CD4-positive, alpha-beta T cell (primary cell): ENCODE measurements at places on chromosomes 7 and 10. TPM values are rescaled to one million over a fixed set of nuclear protein-coding genes. Genes with fewer than 3 reads are reported as not detected.

Gene P4HA1
- 9.0 TPM for total RNA-seq

Gene SPRN
- total RNA-seq = not detected

Gene NHLRC2
- total RNA-seq = 4.6 TPM

Gene KLHL7
- 19.6 TPM for total RNA-seq

Gene CPVL
- total RNA-seq = 4.5 TPM

Gene KIF11
- 0.38 TPM for total RNA-seq

Gene SEMA3E
- total RNA-seq = not detected

Gene AFAP1L2
- 0.36 TPM for total RNA-seq

Gene ACHE
- 0.22 TPM for total RNA-seq

Gene NUTM2A
- 1.2 TPM for total RNA-seq

Gene VSTM2A
- total RNA-seq = not detected

- no peak overlapping the region for H3K27ac ChIP-seq
- no peaks in the 10 kb centered on the region for H3K36me3 ChIP-seq
- peaks cover 33% of the 10 kb centered on the region for H3K4me1 ChIP-seq
- peaks cover 82% of the 10 kb centered on the region for H3K27me3 ChIP-seq
Observed at GRCh38 chr7:1229956-1230355, 2.7 kb upstream of the UNCX start.

DNA sequence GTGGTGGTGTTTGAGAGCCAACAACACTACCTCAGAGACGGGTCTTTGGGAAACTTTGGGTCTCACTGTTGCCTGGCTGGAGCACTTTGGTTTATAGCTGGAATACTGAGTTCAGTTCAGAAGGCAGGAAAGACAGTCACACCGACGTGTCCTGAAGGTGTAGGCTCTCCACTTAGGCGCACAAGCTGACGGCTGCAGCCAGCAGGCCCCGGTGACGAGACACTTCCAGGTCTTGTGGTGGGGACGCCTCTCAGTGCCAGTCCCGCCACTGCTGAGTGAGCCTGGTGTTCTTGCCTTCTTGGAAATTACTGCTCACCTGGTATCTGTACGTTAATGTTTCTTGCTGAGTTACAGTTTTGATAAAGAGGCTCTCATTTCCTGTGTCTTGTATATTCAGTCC is 74.0 kb downstream of the WDR37 start:
- H3K36me3 ChIP-seq = peaks cover 57% of the 10 kb centered on the region
- H3K27ac ChIP-seq = no peak overlapping the region
- H3K4me1 ChIP-seq = no peaks in the 10 kb centered on the region
- no peak overlapping the region for H3K4me3 ChIP-seq
- DNase-seq = no peak
- no peaks in the 10 kb centered on the region for H3K27me3 ChIP-seq

DNA sequence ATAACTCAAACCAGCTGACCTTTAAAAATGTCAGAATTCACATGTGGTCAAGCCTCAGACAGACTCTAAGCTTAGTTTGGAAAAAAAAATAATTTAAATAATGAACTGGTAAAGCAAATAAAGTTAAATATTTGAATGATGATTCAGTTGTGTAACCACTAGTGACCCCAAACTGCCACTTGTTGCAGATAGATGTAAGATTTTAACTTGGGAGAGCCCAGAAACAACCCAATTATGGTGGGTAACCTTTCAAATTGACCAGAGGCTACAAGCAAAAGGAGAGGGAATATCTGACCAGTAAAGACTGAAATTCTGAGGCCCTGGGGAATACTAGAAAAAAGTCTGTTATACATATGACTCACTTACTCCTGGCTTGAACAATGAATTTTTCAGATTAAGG is 268.1 kb downstream of the HPSE2 start:
- H3K4me1 ChIP-seq = no peaks in the 10 kb centered on the region
- no peak overlapping the region for H3K27ac ChIP-seq
- H3K27me3 ChIP-seq = no peaks in the 10 kb centered on the region
- no peak for DNase-seq

GRCh38 chr7:27640884-27641574 is 21.7 kb downstream of the HIBADH start:
- no peaks in the 10 kb centered on the region for H3K4me1 ChIP-seq
- H3K36me3 ChIP-seq = no peaks in the 10 kb centered on the region
- H3K27ac ChIP-seq = no peak overlapping the region
- DNase-seq = no peak

GRCh38 chr7:101121991-101122932 is 4.6 kb upstream of the SERPINE1 start:
- H3K27me3 ChIP-seq = peaks cover 37% of the 10 kb centered on the region
- DNase-seq = no peak
- H3K27ac ChIP-seq = no peak overlapping the region
- H3K4me1 ChIP-seq = peaks cover 28% of the 10 kb centered on the region

- no peak for DNase-seq
- no peaks in the 10 kb centered on the region for H3K27me3 ChIP-seq
- H3K27ac ChIP-seq = no peak overlapping the region
- H3K4me1 ChIP-seq = no peaks in the 10 kb centered on the region
Observed at GRCh38 chr7:22867589-22867988, 44.9 kb upstream of the TOMM7 start.

DNA sequence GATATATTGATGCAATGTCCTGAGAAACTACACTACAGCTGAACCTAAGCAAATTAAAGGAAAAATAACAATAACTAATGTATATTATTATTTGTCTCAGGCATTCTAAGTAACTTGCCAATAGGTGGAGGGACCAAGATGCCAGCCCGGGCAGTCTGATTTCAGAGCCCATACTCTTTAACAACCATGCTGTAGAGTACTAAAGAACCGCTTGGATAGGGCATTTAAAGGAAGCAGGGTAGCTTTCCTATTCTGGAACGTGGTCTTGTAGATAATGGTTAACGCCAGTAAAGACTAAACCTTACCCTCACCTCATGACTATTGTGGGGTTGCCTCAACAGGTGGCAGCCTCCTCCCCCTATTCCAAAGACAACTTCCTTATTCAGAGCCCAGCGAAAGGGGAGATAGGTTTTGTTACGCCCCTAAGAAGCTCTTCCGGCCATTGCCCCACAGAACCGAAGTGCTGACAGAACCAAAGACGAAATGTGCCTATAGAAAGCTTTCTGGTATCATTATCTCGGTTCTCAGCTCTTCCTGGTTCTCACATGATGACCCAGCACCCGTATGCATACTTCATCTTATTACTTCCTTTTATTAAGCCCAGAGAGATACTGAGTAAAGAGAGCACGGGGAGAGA is 707 bp upstream of the C1GALT1 start:
- H3K4me1 ChIP-seq = peaks cover 22% of the 10 kb centered on the region
- H3K27ac ChIP-seq = peak overlapping the region; percentile 88
- peak; percentile 40 for DNase-seq
- peak overlapping the region; percentile 74 for H3K4me3 ChIP-seq

DNA sequence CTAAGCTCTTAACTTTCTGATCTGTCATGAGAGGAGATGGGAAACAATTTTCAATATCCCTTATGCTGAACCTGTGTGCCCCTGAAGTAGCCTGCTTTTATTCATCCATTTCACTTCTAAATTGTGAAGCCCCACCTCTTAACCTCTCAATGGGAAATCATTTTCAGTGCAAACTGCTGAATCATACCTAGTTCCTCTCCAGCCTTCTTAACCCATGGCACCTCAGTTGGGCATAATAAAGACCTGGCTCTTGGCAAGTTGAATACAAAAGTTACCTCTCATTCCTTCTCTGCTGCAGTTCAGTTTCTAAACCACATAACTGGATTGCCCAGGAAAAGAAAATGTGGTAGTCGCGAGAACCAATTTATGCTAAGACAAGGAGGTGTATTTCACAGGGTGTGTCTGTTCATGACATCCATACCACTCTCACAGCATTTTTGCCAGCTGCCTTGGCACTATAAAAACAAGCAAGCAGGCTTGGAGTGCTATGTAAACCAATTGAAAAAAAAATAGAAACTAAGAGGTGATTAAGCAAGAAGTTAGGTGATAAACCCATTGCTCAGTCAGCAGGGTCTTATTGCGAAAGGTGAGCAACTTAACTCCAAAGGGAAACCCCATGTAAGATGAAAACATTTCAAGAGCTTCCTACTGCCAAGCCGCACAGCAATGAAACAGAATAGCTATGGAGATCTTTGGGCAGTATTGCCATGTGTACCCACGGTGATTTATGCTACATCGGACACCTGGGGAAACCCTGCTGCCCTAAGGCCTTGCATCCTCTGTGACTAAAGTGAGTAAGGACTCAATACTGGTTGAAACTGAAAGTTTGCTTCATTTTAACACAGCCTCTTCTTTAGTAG is 57.0 kb upstream of the DKK1 start:
- no peaks in the 10 kb centered on the region for H3K27me3 ChIP-seq
- no peak overlapping the region for H3K27ac ChIP-seq
- no peak overlapping the region for H3K4me3 ChIP-seq
- DNase-seq = no peak

DNA sequence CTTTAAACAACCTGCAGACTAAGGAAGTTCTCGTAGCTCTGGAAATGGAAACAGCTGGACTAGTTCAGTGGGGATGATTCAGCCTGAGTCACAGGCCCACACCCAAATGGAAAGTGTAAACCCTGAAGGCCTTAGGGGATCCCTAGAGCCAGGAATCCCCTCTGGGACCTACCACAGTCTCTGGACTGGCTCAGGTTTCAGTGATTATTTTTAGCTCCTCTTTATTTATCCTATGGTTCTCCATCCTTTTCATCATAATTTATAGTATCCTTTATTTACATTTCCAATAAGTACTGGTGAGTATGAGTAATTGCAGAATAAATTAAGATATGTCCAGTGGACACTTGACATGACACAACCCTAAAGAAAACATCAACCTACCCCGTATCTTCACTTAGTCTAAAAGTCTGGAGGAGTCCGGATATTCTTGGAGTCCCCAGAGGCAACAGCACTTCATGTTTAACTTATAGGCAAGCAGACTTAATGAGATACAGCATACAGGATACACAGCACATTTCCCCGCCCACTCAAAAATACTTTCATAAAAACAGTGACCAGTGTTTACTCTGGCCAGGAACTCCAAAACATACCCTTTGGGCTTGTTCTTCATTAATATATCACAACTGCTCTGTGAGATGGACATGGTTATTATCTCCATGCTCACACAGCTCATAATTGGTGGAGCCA is 28.4 kb upstream of the SEMA3E start:
- H3K27ac ChIP-seq = no peak overlapping the region
- no peaks in the 10 kb centered on the region for H3K27me3 ChIP-seq
- no peaks in the 10 kb centered on the region for H3K36me3 ChIP-seq
- H3K4me1 ChIP-seq = no peaks in the 10 kb centered on the region

DNA sequence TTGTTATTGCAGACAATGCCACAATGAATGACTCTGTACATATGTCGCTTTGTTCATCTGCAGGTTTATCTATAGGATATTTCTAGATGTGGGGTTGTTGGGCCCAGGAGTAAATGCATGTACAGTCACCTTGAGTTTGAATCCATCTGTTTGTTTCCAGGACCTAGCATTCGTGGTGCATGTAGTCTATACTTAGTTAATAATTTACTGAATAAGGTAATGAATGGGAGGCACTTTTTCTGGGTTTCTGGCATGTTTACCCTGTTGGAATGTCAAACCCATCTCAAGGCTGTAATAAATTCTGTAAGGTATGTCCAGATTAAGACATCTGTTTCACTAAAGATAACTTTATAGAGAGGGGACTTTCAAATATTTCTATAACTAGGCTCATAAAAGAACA is 23.5 kb downstream of the HECTD2 start:
- no peak for DNase-seq
- no peaks in the 10 kb centered on the region for H3K27me3 ChIP-seq
- no peaks in the 10 kb centered on the region for H3K4me1 ChIP-seq
- no peaks in the 10 kb centered on the region for H3K36me3 ChIP-seq

- no peak for DNase-seq
- no peaks in the 10 kb centered on the region for H3K4me1 ChIP-seq
- no peak overlapping the region for H3K4me3 ChIP-seq
Observed at GRCh38 chr10:51861051-51861450, 161.7 kb upstream of the CSTF2T start.

DNA sequence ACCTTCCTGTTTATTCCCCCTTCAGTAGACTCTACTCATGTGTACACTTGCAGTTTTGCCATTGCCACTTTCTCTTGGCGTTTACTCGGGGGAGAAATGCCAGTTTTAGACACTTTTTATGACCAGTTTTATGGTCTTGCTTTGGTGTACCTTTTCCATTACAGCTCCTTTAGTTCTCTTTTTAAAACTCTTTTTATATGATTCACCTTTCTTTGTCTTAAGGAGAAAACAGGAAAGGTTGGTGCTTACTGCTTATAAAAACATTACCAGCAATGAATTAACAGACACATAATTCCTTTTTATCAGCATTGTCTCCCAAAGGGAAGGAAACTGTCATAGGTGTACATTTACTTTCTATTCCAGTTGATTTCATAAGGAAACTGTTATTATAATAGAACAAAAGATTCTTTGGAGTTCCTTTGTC is 11.9 kb downstream of the TSPAN13 start:
- no peak for DNase-seq
- no peaks in the 10 kb centered on the region for H3K36me3 ChIP-seq
- no peak overlapping the region for H3K4me3 ChIP-seq
- H3K27me3 ChIP-seq = no peaks in the 10 kb centered on the region
- H3K27ac ChIP-seq = no peak overlapping the region
- no peaks in the 10 kb centered on the region for H3K4me1 ChIP-seq

- no peak for DNase-seq
- H3K4me3 ChIP-seq = no peak overlapping the region
- H3K4me1 ChIP-seq = no peaks in the 10 kb centered on the region
- no peak overlapping the region for H3K27ac ChIP-seq
- no peaks in the 10 kb centered on the region for H3K27me3 ChIP-seq
- no peaks in the 10 kb centered on the region for H3K36me3 ChIP-seq
Observed at GRCh38 chr7:145082366-145083161, 246.7 kb upstream of the TPK1 start.

DNA sequence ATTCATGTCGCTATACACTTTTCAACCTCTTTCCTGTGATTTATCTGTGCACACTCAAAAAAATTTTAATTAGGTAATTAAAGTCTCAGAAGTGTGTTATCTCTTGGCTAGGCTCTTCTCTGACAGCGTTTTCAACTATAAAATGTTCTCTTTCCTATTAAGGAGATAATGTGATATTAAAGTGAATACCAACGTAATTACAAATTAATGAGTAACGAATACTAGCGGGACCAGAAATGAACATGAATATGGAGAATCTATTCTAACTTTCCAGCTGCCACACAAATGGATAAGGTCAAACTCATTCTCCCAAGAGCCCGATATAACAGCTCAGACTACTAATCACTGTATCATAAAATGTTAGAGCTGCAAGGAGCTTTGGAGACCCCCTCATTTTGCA is 12.0 kb downstream of the COL1A2 start:
- no peaks in the 10 kb centered on the region for H3K27me3 ChIP-seq
- H3K4me1 ChIP-seq = no peaks in the 10 kb centered on the region
- H3K27ac ChIP-seq = no peak overlapping the region
- no peak for DNase-seq
- no peaks in the 10 kb centered on the region for H3K36me3 ChIP-seq

DNA sequence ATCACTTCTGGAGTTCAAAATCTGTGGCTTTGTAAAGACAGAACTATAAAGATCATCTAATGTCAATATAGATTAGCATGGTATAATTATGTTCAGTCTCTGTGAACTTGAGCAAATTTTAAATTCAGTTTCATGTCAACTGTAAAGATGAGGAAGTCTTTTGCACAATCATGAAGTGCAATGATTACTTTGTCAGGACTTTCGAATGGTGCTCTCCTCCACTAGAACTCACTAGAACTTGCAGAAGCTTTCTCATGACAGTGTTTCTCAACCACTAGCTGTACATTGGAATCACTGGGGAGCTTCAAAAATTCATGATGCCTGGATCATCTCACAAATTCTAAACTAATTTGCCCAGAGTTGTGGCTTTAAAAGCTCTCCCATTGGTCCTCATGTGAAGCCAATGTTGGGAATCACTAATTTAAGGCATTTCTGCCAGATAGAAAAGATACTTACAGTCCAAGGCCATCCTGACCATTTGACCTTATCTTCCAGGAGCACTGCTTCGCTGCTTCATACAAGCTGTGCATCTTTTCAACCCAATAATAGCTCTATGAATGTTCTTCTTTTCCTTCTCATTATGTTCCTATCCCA is 12.9 kb downstream of the OR2AE1 start:
- H3K4me3 ChIP-seq = no peak overlapping the region
- H3K4me1 ChIP-seq = no peaks in the 10 kb centered on the region
- H3K27ac ChIP-seq = no peak overlapping the region
- no peaks in the 10 kb centered on the region for H3K36me3 ChIP-seq
